ENCODE measurements at places on chromosomes 1 and 21.

DNA sequence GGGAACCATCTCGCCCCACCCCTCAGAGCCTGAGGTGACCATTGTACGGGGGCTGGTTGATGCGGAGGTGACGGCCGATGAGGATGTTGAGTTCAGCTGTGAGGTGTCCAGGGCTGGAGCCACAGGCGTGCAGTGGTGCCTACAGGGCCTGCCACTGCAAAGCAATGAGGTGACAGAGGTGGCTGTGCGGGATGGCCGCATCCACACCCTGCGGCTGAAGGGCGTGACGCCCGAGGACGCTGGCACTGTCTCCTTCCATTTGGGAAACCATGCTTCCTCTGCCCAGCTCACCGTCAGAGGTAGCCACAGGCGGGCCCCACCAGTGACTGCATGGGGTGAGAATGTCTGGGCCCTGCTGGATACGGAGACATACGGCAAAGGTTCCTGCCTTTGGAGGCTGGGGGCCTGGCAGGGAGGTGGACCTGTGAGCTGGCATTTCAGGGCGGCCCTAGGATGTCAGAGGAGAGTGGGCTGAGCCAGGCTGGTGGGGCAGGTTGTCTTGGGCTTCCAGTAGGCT is 98.5 kb downstream of the TRIM11 start:
- DNase-seq: no peak

GRCh38 chr1:29171089-29171488 is 10.6 kb downstream of the SRSF4 start:
- DNase-seq: no peak

GRCh38 chr1:62926681-62927252 is 142.8 kb downstream of the ATG4C start:
- DNase-seq: no peak

GRCh38 chr1:199784138-199784895 is 243.2 kb upstream of the NR5A2 start:
- DNase-seq: no peak

GRCh38 chr1:161962091-161962887 is 61.4 kb downstream of the OLFML2B start:
- no peak for DNase-seq

- no peak for DNase-seq
Measured at GRCh38 chr1:172167796-172168596, 252.5 kb upstream of the C1orf105 start.

DNA sequence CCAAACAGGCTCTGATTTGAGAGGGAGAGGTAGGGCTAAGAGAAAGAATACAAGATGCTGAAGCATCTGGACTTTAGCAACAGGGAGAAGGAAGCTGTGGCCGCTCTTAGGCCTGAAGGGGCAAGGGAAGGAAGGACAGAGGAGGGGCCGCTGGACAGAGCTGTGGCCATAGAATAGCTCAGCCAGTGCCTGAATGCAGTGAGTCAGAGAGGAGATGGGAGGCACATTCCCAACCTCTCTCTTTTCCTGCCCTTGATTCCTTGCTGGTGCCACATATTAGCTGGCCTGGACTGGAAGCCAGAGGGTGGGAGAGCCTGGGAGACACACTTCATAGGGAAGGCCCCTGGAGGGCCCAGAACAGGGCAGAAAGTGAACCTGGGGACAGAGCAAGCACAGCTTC is 83.4 kb upstream of the POU3F1 start:
- no peak for DNase-seq

DNA sequence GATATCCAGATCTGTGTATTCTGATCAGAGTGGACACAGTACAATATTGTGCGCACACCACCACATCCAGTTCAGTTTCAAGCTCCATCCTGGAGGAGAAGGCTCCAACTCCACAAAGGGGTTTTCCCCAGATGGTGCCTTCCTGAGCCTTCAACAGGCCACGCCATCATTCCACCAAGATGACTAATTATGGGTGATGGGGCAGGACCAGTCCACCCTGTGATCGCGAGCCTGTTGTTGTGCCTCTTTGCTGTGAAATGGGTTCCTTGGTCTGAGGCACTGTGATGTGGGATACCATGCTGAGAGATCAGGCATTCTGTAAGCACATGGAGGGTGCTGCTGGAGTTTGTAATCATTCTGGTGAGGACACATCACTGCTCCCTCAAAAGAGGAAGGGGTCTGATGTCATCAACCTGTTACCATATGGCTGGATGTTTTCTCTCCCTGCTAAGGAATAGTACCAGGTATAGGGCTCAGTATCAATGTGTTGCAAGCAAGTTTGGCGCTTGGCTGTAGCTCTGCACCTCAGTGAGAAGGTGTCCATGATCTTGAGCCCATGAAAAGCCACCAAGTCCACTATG is 6.7 kb upstream of the SH2D2A start:
- DNase-seq: no peak

DNA sequence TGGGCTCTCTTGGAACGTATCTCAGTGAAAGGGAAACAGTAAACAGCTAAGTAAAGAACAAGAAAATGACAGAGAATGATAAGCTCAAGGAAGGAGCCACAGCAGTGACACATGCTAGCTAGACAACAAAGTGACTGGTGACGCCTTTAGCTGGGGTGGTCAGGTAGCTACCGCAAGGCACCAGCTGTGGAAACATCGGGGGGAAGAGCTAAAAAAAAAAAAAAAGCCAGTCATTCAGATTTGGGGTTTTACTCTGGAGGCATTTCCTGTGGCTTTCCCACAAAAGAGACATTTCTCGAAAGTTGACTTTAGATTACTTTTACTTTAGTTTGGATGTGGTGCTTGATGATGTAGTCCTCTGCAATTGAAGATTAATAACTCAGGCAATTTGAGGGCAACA is 2.1 kb downstream of the FHAD1 start:
- no peak for DNase-seq

GRCh38 chr1:234962340-234962989 is 166.2 kb downstream of the TOMM20 start:
- DNase-seq: no peak

GRCh38 chr1:150259217-150259616 is 1.6 kb downstream of the CA14 start:
- no peak for DNase-seq

GRCh38 chr1:92968138-92969032 is 7.1 kb upstream of the DIPK1A start:
- no peak for DNase-seq

- DNase-seq: no peak
Measured at GRCh38 chr1:41672173-41672572, 187.7 kb upstream of the EDN2 start.

- DNase-seq: no peak
Measured at GRCh38 chr1:54135436-54136120, 17.2 kb downstream of the CDCP2 start.

GRCh38 chr1:245791410-245792312 is 636.9 kb downstream of the KIF26B start:
- DNase-seq: no peak

GRCh38 chr1:109944541-109944940 is 33.9 kb downstream of the CSF1 start:
- DNase-seq: no peak

GRCh38 chr1:3677484-3677883 is 25.2 kb downstream of the TP73 start:
- no peak for DNase-seq

GRCh38 chr21:32844653-32845436 is 73.3 kb upstream of the PAXBP1 start:
- no peak for DNase-seq

GRCh38 chr1:1189111-1189510 is 15.4 kb downstream of the TTLL10 start:
- DNase-seq: no peak

- no peak for DNase-seq
Measured at GRCh38 chr1:22814176-22815042, 103.8 kb downstream of the EPHB2 start.

DNA sequence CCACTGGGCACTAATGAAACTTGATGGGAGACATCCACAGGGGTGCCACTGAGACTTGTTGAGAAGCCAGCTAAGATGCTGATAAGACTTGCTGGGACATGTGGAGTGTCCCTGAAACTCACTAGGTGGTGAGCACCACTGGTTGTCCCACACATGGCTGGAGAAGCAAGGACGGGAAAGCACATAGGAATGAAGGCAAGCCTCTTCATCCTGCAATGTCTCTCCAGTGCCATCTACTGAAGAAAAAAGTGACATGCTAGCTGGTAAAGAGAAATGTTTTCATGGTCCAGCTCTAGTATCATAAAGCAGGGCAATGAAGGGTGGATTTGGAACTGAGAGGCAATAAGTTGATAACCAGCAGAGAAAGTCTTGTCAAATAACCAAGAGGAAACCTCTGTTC is 283.0 kb downstream of the PAPPA2 start:
- no peak for DNase-seq

DNA sequence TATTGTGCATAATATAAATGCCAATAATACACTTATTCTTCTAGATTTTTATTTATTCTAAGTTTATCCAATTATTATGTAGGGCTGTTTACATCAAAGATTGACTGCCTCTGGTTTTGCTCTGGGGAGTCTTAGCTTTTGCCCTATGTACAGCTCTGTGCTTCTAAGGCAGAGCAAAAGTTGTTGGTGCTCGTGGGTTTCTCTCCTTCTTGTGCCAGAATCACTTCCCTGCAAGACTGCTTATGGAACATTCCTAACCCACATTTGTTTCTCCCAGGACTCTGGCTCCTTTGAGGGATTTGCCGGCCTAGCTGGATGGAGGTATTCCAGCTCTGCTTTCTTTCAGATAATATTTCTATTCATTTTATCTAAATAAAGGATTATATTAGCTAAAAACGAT is 849.1 kb downstream of the USP25 start:
- DNase-seq: no peak

- DNase-seq: no peak
Measured at GRCh38 chr1:154240294-154240833, 19.6 kb downstream of the UBAP2L start.

Measured in omental fat pad (tissue), 4 donors.